Liver (tissue), 10 donors: ENCODE measurements at places on chromosomes 4 and X. TPM values are rescaled to one million over a fixed set of nuclear protein-coding genes. Genes with fewer than 3 reads are reported as not detected.

DNA sequence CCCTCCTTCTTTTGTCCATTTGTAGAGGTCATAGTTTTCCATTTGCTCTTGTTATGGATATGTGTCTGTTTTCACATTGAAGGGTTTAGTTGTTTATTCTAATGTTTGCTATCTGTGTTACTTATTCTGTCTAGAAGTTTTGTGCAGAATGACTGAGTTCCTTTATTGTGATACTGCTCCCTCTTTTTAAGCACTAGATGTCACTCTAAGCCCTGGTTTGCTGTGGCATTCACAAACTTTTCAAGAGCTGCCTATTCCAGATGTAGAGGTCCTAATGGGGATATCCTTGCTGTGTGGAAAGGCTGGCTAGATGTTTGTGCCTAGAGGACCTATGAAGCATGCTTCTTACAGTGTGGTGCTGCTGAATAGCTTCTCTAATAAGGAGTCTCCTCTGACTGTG lies 338.6 kb downstream of the SPIN4 start:
- no peak for DNase-seq

STATH gene
- total RNA-seq, result not detected

TKTL2 gene
- not detected for total RNA-seq

IQSEC2 gene
- total RNA-seq, result 2.1 TPM

- no peak for DNase-seq
Measured at GRCh38 chrX:33204889-33205288, 6.5 kb downstream of the DMD start.

DNA sequence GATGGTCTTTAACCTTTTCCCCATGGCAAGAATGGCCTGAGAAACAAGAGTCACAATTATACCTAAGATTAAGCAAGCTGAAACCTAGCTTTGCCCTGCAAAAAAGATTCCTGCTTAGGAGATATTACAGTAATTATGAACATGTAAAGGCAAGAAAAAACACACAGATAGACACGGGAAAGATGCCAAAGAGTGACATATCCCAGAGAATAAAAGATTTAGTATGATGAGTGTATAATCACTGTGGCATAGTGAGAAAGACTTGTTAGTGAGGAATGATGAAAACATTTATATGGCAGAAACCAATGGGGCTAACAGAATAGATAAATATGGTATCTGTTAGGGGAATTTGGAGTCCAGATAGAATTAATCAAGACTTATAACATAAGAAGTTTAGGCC lies 29.6 kb upstream of the TASL start:
- DNase-seq, result no peak

FAM47A gene
- total RNA-seq, result not detected

EVC2 gene
- 1.3 TPM for total RNA-seq

DNA sequence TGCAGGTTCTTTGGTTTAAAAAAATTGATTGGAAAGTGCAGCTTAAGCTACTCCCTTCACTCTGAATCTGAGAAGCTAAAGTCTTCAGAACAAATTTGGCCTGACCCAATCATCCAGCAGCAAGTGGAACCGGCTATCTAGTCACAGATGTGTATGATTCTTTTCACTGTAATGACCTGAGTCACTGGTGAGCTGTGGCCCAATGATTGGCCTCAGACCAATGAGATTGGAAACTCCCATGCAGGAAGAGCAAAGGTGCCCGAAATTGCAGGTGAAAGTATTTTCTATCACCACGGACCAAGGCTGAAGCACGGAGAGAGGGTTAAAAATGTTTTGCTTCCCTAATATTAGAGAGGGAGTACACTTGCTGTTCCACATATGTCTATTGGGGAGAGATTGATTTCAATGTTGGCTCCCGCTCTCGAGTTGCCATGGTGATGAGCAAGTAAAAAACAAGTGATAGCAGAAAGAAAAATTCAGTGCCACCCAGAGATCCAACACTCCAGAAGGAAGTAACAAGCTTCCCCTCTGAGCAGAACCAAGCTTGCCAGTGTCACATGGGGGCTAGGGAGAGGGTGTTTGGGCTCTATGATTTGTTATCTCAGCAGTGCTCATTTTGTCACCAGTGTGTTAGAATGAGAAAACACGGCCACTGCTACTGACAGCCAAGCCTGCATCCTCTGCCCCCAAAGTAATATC lies 11.2 kb downstream of the RIPPLY1 start:
- DNase-seq, result no peak

CENPI gene
- total RNA-seq, result 17.4 TPM

GRCh38 chr4:159273141-159273438 lies 170.2 kb downstream of the RAPGEF2 start:
- DNase-seq, result no peak

GRCh38 chr4:114373508-114373907 lies 225.1 kb upstream of the UGT8 start:
- no peak for DNase-seq

- no peak for DNase-seq
Measured at GRCh38 chr4:66489783-66490452, 819.6 kb upstream of the EPHA5 start.

- no peak for DNase-seq
Measured at GRCh38 chrX:1172496-1172895, 40.0 kb downstream of the CRLF2 start.

OFD1 gene
- 9.0 TPM for total RNA-seq

DNA sequence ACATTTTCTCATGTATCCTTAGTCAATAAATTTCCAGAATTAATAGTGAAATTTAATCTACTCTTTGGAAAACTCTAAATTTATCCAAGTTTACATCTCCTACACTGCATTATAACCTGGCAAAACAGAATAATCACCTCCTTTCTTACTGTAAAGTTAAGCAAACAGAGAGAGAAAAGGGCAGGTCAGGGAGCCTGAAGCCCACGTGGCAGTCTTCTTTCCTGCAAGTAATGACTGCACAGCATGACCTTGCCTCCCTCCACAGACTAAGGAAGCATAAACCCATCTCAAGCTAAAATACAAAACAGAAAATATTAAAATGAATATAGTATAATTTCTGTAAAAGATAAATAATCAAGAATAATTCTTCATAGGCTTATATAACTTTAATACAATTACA lies 1153.0 kb downstream of the C4orf33 start:
- no peak for DNase-seq
